HFFc6 (cell line): ENCODE measurements at places on chromosomes 5 and 9. TPM values are rescaled to one million over a fixed set of nuclear protein-coding genes. Genes with fewer than 3 reads are reported as not detected.

- no peak for DNase-seq
- no peaks in the 10 kb centered on the region for H3K4me1 ChIP-seq
- no peak overlapping the region for H3K4me3 ChIP-seq
- no peak overlapping the region for H3K27ac ChIP-seq
These were observed 19.7 kb downstream of the CARTPT start for GRCh38 chr5:71738662-71739361.

GRCh38 chr9:87447547-87448432 is 49.9 kb upstream of the DAPK1 start:
- no peaks in the 10 kb centered on the region for H3K4me1 ChIP-seq
- no peak for DNase-seq
- H3K27ac ChIP-seq, result no peak overlapping the region
- no peaks in the 10 kb centered on the region for H3K36me3 ChIP-seq

The COL23A1 gene
- not detected in 3 replicates for total RNA-seq

- H3K36me3 ChIP-seq, result peaks cover 17% of the 10 kb centered on the region
- DNase-seq, result no peak
- H3K4me1 ChIP-seq, result peaks cover 7% of the 10 kb centered on the region
These were observed 163.7 kb downstream of the TARS1 start for GRCh38 chr5:33604503-33604902.

DNA sequence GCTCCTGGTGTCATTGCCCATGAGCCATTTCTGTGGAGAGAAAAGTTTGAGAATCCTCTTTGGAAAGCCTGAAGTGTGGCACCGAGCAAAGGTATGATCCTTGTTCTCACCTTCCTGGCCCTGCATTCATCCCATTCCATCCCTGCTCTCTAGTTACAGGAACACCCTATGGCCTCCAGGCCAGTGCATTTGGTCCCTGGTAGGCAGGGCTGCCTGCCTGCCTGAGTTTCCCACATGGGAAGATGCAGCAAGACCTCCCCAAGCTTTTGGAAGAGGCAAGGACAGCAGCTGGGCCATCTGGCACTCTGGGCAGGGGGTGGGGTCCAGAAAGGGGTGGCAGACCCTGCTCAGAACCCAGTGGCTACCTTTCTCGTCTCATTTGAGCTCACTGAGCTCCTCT is 24.5 kb downstream of the IGIP start:
- H3K36me3 ChIP-seq, result no peaks in the 10 kb centered on the region
- no peak for DNase-seq
- H3K4me1 ChIP-seq, result peaks cover 5% of the 10 kb centered on the region
- no peak overlapping the region for H3K27ac ChIP-seq
- H3K27me3 ChIP-seq, result peaks cover 11% of the 10 kb centered on the region

GRCh38 chr5:94432499-94432898 is 185.9 kb downstream of the KIAA0825 start:
- no peak overlapping the region for H3K27ac ChIP-seq
- H3K36me3 ChIP-seq, result no peaks in the 10 kb centered on the region
- H3K4me3 ChIP-seq, result no peak overlapping the region
- peaks cover 10% of the 10 kb centered on the region; the same call in 1 of the 2 replicates for H3K4me1 ChIP-seq
- DNase-seq, result peak; percentile 5

DNA sequence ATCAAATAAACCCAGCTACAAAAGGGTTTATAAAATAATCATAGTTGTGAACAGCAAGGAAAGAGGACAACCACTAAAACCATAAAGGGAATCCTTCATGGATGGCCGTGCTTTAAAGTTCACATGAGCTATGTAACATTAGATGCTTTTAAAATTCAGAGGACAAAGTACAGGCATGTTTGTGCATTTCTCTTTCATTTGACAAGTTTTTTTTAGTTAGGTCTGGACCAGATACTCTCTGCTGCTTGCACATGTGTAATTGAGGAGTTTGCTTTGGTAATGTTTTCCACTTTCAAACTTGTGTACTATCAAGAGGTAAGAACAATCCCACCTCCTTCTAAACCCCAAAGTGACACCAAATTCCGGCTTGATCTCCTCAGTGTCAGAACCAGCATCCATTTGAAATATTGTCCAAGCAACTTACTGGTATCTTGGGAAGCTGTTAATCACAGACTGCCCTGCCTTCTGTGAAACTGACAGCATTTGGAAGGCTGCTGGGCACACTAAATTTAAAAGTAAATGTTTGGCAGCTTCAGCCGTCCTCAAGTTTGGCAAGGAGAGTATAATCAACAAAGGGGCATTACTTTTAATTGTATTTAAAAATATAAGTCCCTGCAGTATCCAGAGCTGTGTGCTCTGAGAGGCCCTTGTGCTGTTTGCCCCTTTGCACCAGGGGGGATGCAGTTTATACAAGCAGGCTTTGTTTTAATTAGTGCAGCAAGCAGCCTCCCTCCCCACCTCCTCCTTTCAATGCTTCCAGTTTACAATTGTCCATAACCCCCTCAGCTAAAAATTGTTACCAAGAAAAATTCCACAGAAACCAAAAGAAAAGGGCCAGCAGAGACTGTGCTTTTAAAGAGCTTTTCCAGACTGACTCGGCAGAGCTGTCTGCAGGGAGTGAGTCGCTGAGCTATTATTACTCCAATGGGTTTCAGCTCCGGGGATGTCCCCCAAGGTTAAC is 328.3 kb upstream of the MPDZ start:
- DNase-seq, result no peak
- H3K4me3 ChIP-seq, result no peak overlapping the region
- H3K27me3 ChIP-seq, result no peaks in the 10 kb centered on the region
- no peaks in the 10 kb centered on the region for H3K4me1 ChIP-seq
- no peaks in the 10 kb centered on the region for H3K36me3 ChIP-seq

- DNase-seq, result no peak
- H3K36me3 ChIP-seq, result no peaks in the 10 kb centered on the region
- no peak overlapping the region for H3K4me3 ChIP-seq
- peaks cover 3% of the 10 kb centered on the region for H3K27me3 ChIP-seq
- H3K27ac ChIP-seq, result no peak overlapping the region
- H3K4me1 ChIP-seq, result peaks cover 6% of the 10 kb centered on the region; the same call in 1 of the 2 replicates
These were observed 63.5 kb downstream of the C9orf50 start for GRCh38 chr9:129557192-129558036.

The SMAD5 gene
- 53.5 to 61.4 TPM (median 59.1 TPM) in 3 replicates for total RNA-seq

DNA sequence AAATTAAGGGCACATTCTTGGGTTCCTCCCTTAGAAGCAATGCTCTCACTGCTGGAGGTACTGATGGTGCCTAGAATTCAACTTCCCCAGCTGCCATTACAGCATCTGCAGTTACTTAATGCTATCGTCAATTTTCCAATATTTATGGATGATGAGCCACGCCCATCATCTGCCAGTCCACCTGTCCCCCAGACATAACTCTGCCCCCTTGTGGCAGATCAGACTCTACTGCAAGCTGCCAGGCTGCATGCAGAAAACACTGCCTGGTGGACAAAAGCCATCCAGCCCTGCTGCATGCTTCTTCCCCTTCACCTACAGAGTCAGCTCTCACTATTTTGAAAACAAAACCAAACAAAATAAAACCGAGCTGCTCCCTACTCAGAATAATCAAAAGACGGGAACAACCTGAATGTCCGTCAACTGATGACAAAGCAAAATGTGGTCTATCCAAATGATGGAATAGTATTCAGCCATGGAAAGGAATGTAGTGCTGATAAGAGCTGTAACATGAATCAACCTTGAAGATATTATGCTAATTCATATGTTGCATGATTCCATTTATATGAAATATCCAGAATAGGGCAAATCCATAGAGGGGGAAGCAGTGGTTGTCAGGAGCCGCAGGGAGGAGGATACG is 66.4 kb downstream of the RETREG1 start:
- peak; percentile 53 for DNase-seq
- peak overlapping the region; percentile 61 for H3K4me3 ChIP-seq
- no peaks in the 10 kb centered on the region for H3K36me3 ChIP-seq
- peaks cover 15% of the 10 kb centered on the region for H3K27me3 ChIP-seq
- no peak overlapping the region for H3K27ac ChIP-seq

GRCh38 chr5:67038817-67039603 is 157.6 kb downstream of the CD180 start:
- DNase-seq, result peak; percentile 56
- no peaks in the 10 kb centered on the region for H3K36me3 ChIP-seq
- peak overlapping the region; percentile 22; the same call in 1 of the 2 replicates for H3K27ac ChIP-seq
- peaks cover 31% of the 10 kb centered on the region for H3K4me1 ChIP-seq
- H3K27me3 ChIP-seq, result no peaks in the 10 kb centered on the region; the same call in none of the 2 replicates

The PCDHA9 gene
- total RNA-seq, result not detected in 3 replicates

- no peak for DNase-seq
- no peaks in the 10 kb centered on the region for H3K27me3 ChIP-seq
- no peak overlapping the region for H3K27ac ChIP-seq
- H3K4me3 ChIP-seq, result no peak overlapping the region
- peaks cover 14% of the 10 kb centered on the region for H3K4me1 ChIP-seq
These were observed 36.9 kb upstream of the PDCL start for GRCh38 chr9:122865300-122865699.

DNA sequence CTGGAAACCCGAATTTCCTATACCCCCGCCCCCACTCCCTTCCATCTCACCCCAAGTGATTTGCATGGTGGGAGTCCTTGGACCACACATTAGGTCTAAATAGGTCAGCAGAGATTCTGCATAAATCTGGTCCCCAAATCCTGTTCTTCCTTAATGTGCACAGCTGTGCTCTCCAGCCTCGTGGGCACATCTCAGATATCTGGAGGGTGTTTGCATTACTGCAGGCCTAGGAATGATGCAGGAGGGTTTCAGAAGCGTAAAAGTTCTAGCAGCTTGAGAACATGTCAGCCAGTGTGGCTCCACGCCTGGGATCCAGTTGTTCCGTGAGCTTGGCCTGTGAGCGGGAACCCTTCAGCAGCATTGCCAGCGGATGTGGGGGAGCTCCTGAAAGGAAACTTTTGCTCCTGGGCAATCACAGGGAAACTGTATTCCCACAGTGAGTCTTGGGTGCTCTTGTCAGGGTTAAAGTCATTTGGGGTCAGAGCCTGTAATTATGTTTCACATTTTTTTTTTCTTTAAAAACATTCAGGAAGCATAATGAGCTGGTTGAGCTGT is 12.9 kb downstream of the ARHGAP26 start:
- peaks cover 4% of the 10 kb centered on the region for H3K27me3 ChIP-seq
- peaks cover 46% of the 10 kb centered on the region for H3K4me1 ChIP-seq
- DNase-seq, result no peak
- no peak overlapping the region for H3K27ac ChIP-seq
- no peaks in the 10 kb centered on the region for H3K36me3 ChIP-seq

GRCh38 chr9:5820425-5820824 is 12.5 kb downstream of the ERMP1 start:
- peaks cover 4% of the 10 kb centered on the region; the same call in 1 of the 2 replicates for H3K36me3 ChIP-seq
- peaks cover 28% of the 10 kb centered on the region for H3K4me1 ChIP-seq
- H3K27me3 ChIP-seq, result no peaks in the 10 kb centered on the region
- no peak overlapping the region for H3K4me3 ChIP-seq
- DNase-seq, result no peak
- no peak overlapping the region for H3K27ac ChIP-seq

- no peaks in the 10 kb centered on the region for H3K4me1 ChIP-seq
- H3K4me3 ChIP-seq, result no peak overlapping the region
- H3K27me3 ChIP-seq, result peaks cover 19% of the 10 kb centered on the region
- no peak overlapping the region for H3K27ac ChIP-seq
- no peak for DNase-seq
These were observed 115.8 kb upstream of the HAND1 start for GRCh38 chr5:154593796-154594195.
